Esophagus squamous epithelium (tissue), 5 donors: ENCODE measurements at places on chromosomes 4 and X.

DNA sequence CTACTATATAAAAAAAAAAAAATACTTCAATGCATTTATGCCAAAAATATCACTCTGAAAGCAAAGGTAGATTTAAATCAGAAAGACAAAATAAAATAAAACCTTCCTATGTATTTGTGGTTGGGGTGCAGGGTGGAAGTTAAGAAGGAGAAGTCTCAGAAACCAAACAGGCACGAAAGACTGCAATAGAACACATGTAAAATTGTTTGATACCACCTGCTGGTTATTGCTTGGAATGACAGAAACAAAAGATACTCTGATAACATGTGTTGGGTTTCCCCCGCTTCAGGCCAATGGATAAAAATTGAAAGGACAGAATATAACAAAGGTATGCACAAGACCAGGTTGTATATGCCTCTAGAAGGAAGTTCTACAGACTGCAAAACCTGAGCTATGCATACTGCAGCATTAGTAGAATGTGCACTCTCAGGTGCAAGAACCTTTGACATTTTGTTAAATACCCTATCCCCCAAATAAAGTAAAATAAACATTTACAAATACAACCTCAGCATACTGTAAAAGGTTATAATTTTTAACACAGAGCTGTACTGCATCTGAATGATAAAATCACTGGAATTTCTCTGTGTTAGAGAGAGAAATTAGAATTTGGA lies 118.8 kb downstream of the GABRA2 start:
- no peak for DNase-seq

GRCh38 chrX:13750812-13751211 lies 16.3 kb downstream of the OFD1 start:
- no peak for DNase-seq

DNA sequence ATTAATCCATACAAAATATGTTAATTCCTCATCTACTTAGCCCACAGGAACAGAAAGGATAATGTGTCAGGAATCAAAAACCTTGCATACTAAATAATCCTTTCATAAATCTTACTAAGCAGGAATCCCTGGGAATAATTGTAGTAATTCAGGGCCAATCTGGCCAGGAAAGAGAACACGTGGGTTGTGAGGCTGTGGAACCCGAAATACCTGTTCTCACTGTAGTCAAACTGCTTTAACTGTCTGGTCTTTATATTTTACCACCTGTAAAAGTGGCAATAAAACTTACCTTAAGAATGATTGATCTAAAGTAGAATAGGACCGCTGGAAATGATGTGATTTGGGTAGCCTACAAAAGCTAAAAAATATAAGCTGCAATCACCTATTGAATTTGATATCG lies 1620.9 kb downstream of the STIM2 start:
- DNase-seq: no peak

DNA sequence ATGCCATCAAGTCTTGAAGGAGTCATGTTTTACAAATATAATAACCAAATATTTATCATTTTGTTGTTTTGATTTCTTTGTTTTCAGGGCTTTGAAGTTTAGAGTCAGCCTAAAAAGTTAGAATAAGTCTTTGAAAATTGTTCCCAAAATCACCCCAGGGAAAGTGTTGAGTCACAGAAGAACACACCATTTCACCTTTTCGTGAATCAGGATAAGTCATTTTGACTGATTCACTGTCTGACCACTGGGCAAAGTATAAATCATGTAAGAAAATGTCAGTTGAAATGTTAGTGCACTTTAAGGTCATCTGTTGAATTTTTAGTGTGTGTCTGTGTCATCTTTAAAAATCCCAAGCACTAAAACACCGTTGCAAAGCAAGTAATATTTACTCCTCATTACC lies 1320.1 kb downstream of the RPA4 start:
- no peak for DNase-seq

GRCh38 chr4:158170691-158171561 lies 1.9 kb downstream of the GASK1B start:
- no peak for DNase-seq

DNA sequence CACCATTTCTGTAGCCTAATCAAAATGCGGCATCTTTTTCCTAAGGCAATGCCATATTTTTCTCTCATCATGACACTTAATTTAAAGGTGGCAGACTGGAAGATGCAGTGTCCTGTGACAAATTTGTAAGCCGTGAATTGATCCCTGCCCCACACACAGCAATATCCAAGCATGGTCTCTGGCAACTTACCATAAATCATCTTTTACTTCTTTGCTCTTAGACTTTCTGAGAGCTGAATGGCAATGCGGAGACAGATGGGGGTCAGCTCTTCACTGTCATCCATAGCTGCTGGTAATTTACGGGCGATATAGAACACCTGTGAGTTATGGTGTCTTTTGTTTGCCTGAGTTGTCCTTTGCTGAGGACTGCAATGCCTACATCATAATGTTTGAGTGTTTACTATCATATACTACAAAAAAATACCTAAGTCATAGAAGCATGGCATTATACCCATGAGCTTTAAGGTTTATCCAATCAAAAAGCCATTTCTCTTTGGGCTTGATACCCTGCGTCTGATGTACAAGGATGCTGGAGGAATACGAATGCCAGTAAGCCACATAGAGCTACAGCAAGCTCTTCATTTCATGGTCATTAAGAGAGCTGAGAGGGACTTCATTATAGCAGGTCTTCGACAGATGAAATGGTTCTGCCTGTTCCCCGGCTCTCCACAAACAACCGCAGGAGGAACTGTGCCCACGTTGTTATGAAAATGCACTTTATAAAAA lies 148.1 kb downstream of the TRIML1 start:
- no peak for DNase-seq

DNA sequence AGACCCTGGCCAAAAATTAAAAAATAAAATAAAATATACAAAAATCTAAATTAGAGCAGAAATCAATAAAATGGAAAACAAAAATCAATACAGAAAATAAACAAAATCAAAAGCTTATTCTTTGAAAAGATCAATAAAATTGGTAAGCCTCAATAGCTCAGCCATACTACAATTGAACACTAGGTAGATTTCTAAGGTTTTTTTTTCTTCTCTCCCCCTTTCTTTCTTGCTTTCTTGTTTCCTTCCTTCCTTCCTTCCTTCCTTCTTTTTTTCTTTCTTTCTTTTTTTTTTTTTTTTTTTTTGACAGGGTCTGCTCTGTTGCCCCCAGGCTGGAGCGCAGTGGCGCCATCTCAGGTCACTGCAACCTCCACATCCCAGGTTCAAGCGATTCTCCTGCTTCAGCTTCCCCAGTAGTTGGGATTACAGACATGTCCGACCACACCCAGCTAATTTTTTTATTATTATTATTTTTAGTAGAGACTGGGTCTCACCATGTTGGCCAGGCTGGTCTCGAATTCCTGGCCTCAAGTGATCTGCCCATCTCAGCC lies 23.4 kb upstream of the PPP3CA start:
- DNase-seq: no peak

DNA sequence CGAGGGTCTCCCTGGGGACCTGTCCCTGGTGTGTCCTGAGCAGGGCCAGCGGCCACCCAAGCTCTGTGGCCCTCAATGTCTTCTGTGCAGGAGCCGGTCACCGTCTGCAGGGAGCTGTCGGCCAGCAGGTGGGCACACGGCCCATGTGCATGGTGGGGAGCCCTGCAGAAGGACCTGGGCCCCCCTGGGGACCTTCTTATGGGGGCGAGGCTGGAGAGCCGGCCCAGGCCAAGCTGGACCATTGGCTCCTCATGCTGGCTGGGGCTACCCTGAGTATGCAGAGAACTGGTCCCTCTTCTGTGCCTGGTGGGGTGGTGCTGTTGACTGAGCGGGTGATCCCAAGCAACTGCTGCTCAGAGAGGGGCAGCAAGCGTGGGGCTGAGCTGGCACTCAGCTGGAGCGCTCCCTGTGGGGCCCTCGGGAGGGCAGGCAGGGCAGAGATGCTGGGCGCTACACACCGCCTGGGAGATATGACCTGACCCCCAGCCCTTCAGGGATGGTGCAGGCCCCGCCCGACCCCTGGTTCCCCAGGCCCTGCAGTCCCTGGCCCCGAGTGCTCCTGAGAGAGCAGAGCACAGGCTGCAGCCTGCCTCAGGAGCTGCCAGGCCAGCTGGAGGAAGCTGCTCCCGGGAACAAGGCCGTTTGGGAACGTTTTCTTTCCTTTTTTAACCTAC lies 14.8 kb downstream of the NAT8L start:
- no peak for DNase-seq

GRCh38 chr4:47705326-47705981 lies 132.4 kb downstream of the CORIN start:
- DNase-seq: no peak

- DNase-seq: no peak
Observed at GRCh38 chrX:134572816-134573682, 85.2 kb downstream of the PLAC1 start.
